ENCODE measurements at places on chromosomes 12 and 14.

DNA sequence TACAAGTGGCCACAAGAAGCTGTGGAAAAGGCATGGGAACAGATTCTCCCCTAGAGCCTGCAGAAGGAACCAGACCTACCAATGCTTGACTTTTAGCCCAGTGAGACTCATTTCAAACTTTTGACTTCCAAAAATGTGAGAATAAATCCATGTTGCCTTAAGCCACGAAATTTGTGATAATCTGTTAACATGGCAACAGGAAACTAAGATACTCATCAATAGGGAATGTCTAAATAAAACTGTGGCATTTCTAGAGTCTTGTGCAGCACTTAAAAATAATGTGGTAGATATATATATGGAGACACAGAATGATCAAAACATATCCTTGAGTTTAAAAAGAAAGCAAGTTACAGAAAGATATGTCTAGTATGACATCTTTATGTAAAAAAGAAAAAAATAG, 12.0 kb downstream of the HECTD4 start:
- no peak for DNase-seq

DNA sequence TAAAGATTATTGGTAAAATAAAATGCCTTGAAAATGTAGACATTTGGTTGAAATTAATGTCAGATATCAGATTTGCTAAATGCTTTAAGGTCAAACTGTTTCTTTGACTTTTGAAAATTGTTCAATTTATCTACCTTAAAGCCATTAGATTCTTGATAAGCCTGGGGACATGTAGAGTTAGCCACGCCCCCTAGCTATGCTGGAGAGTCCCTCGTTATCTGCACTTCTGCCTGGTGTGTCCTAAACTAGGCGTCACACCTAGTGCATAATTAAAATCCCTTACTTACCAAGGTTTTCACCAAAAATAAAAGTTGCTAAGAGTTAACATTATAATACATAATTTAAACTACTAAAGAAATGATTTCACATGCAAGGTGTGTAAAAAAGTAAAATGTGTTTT, 79.5 kb downstream of the EGLN3 start:
- DNase-seq, result no peak

DNA sequence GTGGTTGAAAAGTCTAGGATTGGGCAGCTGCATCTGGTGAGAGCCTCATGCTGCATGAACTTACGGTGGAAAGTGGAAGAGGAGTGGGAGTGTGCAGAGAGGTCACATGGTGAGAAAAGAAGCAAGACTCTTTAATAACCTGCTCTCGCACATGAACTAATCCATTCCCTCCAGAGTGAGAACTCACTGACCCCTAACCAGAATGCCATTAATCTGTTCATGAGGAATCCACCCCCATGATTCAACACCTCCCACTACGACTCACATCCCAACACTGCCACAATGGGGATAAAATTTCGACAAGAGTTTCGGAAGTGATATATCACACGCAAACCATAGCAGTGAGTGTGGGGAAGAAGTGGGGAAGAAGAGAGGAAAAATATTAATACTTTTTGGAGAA, 377.4 kb downstream of the NAV3 start:
- no peak for DNase-seq

GRCh38 chr14:24670594-24670993, 36.6 kb upstream of the GZMB start:
- DNase-seq, result no peak

DNA sequence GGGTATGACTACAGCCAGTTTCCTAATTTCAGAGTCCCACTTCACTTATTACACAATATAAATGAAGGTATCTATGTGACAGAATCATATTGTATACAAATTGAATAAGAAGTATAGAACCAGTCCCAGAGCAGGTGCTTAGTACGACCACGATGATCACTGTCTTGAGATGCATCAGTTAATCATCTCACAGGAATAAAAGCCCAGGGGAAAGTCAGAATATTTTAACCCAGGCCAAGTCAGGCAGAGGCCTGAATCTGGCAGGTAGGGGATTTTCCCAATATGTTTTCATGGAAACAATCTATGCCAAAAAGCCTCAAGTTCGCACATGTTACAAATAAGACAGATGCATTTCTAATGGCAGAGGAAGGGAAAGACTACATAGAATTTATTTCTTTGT, 758.4 kb downstream of the BCL11B start:
- no peak for DNase-seq

DNA sequence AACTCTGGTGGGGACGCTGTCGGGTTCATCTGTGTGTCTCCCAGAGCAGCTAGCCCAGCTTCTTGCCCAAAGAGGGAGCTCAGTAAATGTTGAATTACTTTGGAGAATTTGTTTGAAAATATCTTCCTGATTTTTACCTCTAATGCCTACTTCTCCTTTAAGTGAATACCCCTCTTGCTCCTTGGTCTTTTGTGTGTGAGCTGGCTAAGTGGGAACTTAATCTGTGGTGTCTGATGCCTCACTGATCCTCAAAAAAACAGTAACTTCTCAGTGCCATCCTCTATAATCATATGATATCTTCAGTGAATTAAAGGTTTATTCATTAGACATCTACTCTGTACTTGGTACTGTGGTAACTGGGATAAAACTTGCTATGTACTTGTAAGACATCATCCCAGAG, 7.7 kb upstream of the PSMA6 start:
- DNase-seq, result no peak

GRCh38 chr12:115306380-115306779, 622.4 kb upstream of the TBX3 start:
- DNase-seq, result no peak

GRCh38 chr12:85279449-85280164, 413 bp upstream of the ALX1 start:
- no peak for DNase-seq

DNA sequence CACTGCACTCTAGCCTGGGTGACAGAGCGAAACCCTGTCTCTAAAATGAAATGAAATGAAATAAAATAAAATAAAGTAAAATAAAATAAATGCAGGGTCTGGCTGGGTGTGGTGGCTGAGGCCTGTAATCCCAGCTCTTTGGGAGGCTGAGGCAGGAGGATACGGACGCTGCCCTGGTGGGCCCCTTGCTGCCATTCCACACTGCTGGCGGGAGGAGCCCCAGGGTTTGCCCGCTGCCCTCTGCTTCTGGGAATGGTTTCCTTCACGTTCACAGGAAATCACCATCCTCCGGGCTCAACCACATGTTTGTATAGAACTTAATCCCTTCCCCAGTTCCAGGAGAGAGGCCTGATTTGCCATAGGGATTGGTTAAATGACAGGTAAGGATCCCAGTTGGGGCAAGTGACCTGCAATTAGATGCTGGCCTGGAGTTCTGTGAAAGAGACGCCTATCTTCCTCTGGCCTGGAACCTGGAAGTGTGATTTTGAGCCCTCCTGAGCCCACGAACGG, 29.3 kb downstream of the CALM1 start:
- DNase-seq, result no peak

GRCh38 chr14:53147208-53147607, 5.9 kb downstream of the DDHD1 start:
- no peak for DNase-seq

DNA sequence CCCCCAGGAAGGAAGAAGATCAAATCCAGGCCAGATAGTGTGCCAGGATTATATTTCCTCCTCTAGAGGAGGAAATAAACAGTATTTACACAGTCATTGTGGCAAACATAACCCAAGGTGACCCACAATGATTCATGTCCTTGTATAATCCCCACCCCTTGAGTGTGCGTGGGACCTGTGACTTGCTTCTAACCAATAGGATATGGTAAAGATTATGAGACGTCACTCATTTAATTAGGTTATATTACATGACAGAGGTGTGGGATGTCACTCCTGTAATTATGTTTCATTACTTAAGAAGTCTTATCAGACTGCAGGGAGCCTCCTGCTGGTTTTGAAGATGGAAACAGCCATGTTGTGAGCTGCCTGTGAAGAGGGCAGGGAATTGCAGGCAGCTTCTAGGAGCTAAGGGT, 12.2 kb upstream of the CATSPERB start:
- DNase-seq, result no peak

DNA sequence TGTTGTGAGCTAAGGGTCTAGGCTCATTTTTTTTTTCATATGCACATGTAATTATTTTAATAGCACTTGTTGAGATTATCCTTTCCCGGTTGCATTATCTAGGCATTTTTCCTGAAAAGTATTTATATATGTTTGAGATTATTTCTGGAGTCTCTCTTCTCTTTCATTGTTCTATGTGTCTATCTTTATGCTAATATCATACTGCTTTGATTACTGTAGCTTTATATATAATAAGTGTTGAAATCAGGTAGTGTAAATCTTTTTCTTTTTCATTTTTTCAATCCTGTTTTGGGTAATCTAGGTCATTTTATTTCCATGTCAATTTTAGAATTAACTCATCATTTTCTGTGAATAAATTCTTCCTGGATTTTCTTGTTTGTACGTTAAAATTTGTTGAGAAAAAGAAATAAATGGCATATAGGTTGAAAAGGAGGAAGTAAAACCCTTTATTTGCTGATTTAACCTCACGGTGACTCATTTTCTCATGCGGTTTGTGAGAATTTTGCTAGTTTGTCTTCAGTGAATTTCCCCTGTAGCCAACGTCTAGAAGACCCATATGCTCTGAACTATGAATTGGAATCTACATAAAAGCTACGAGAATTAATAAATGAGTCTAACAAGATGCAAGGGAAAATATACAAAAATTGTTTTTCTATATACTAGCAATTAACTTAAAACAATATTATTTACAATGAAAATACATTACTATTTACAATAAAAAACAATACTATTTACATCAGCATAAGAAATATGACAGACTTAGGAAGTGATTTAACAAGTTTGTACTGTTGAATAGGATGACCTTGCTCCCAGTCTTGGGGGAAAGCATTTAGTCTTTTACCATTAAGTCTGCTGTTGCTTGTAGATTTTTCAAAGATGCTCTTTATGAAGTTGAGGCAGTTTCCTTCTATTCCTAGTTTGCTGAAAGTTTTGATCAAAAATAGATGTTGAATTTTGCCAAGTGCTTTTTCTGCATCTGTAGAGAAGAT, 105.0 kb downstream of the SNAPC1 start:
- no peak for DNase-seq

DNA sequence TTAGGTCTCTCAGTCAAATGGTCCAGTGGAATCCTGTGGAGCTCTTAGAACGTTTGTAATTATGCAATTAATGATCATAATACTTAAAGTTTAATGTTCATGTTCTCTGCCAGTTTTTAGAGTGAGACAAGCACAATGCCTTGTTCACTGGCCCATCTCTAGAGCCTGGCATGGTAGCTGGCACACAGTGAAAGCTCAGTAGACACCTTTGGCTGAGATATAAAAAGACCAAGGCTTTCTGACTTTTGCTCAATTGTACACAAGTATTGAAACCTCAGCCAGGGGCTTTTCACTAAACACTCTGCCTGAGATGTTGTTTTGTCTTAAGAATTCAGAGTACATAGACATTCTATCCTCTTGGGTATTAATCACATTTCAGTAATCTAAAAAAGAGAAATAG, 241.8 kb upstream of the ATP2B1 start:
- DNase-seq, result no peak

- DNase-seq, result peak; percentile 65
Measured at GRCh38 chr12:96399120-96399918, 920 bp downstream of the CDK17 start.

DNA sequence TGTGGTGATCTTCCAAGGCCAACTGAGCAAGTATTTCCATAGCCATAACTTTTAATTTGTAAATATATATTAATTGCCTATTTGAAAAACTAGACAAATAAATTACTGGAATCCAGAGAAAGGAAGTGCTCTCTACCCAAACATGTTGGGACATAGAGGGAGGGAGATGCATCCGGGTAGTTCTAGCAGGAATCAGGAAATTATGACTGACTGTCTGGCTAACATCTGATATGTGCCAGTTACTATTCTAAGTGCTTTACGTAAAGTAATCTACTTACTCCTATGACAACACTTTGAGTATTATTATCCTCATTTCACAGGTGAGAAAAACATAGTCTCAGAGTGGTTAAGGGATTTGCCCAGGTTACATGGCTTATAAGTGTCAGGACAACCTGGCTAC, 147.7 kb upstream of the VASH1 start:
- no peak for DNase-seq

DNA sequence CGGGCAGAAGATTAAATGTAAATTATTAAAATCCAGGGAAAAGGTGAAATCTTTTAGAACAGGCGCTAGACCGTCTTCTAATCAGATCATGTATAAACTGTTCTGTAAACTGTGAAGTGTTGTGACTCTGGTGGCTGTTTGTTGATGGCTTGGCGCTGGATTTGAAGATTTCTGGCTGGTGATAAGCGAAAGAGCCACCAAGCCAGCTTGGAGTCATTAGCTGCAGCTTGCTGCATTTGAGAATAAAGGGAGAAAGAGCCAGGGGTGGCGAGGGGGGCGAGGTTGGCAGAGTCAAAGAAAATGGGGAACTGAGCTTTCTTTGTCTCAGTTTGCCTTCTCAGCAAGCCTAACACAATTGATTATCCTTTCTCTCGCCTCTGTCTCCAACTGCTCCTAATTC, 8.0 kb downstream of the SYNDIG1L start:
- DNase-seq, result no peak

DNA sequence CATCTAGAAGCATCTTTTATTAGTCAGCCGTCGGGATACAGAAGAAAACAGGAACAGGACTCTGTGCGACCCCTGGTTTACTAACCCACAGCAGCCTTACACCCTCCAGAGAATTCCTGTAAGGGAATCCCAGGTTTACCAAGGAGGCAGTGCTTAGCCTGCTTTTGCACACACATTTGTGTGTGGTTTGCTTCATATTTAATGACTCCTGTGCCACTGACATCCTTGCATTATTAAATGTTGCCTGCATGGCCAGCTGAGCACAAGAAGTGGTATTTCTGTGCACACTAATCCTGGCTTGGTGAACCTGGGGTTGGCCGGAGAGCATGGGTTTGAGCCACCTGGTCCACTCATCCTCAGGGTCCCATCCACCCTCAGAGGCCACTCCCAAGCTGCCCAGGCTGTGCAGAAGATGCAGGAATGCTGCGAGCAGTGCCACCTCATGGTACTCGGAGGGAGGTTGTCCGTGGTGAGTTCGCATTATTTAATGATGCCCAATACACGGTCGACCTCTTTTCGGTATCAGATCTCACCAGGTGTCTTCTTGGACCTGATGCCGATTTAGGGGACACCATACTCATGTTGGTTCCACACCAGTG, 152.4 kb upstream of the RTL1 start:
- DNase-seq, result no peak

DNA sequence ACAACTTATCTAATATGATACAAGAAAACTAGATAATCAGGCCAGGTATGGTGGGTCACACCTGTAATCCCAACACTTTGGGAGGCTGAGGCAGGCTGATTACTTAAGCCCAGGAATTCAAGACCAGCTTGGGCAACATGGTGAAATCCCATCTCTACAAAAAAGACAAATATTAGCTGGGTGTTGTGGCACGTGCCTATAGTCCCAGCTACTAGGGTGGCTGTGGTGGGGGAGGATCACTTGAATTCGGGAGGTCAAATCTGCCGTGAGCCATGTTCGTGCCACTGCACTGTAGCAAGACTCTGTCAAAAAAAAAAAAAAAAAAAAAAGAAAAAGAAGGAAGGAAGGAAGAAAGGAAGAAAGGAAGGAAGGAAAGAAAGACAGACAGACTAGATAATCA, 27.0 kb downstream of the ZCRB1 start:
- no peak for DNase-seq

Data from stimulated activated CD4-positive, alpha-beta T cell treated with anti-CD3 and anti-CD28 coated beads, Interleukin-4, amount 100 ng/mL, for 4 hours (primary cell).